CD4-positive, alpha-beta T cell treated with Interleukin-10 for 1 hour (primary cell): ENCODE measurements at places on chromosomes 11 and 22.

GRCh38 chr11:45933846-45934579 lies 11.6 kb downstream of the LARGE2 start:
- no peak for DNase-seq

- DNase-seq = no peak
Measured at GRCh38 chr11:120332822-120333716, 3.1 kb upstream of the ARHGEF12 start.

DNA sequence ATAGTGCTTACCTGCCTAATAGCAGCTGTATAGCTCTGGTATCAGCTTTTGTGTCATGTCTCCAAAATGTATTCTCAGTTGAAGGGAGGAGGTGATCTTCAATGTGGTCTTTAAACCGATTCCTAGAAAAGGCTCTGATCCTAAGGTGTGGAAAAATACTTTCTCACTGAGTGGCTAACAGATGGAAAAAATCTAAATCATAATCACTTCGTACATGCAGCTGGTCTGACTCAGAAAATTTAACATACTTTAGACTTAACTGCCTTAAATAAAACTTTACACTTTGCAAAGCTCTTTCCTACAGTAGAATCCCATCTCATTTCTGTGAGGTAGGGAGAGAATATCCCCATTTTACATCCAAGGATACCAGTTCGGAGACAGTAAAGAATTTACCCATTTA lies 38.0 kb downstream of the C2CD3 start:
- DNase-seq = no peak

GRCh38 chr11:96242191-96242847 lies 100.7 kb downstream of the MAML2 start:
- DNase-seq = no peak

- no peak for DNase-seq
Measured at GRCh38 chr11:128480066-128480465, 107.3 kb downstream of the ETS1 start.

DNA sequence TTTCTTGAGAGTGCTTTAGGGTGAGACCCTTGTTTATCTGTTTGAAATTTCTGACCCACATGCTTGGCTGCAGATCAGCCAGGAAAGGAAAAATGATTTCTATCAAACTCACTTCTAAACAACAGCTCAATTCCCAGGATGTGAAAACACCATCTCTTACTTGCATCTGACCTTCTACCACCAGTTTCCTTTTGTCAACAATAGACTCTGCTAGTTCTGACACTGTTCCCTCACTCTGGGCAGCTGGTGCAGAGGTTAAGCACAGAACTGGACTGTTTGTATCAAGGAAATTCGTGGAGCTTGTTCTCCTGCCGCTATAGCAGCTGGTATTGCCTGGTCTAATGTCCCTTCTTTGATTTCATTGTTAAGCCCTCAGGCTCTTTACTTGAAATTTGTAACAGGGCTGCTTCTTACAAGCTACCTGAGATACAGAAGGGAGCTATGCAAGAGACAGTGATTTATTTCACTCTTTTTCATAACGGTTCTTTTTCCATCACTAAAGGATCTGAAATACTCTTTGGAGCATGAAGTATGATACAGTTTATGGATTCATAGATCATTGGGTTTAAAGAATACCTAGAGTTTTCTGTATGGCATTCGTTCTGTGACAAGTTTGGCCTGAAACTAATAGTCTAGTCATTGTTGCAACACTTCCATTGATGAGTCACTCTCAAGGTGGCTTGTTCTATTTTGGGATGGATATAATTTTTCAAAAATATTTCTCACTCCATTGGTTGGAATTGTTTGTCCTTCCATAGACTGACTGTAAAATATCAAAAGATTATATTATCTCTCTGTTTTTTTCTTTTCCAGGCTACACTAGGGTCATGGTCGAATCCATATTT lies 178.2 kb upstream of the ZC3H12C start:
- DNase-seq = no peak

GRCh38 chr22:47575291-47575690 lies 812.8 kb downstream of the TBC1D22A start:
- DNase-seq = no peak

- DNase-seq = no peak
Measured at GRCh38 chr11:78226684-78227680, 38.3 kb downstream of the USP35 start.
